ENCODE measurements at places on chromosomes 3 and 15.

GRCh38 chr3:101453961-101454360 is 59.1 kb downstream of the SENP7 start:
- no peak for DNase-seq

DNA sequence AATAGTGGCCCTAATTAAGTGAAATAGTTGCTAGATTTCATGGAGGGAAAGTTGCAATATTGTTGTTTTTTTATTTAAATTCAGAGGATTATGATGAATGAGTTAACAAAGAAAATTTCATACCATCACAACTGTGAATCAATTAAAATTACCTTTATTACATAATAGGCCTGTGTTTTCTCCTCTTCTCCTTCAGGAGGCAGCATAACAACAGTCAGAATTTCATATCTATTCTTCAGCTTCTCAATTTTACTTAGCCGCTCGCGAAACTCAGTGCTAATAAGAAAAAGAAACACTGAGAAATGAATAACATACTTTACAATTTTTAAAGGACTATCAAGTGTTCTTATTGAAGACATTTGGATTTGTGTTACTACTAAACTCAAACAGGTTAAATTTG is 29.4 kb downstream of the TTC14 start:
- DNase-seq, result no peak

GRCh38 chr3:194824701-194825111 is 139.0 kb downstream of the FAM43A start:
- DNase-seq, result no peak

DNA sequence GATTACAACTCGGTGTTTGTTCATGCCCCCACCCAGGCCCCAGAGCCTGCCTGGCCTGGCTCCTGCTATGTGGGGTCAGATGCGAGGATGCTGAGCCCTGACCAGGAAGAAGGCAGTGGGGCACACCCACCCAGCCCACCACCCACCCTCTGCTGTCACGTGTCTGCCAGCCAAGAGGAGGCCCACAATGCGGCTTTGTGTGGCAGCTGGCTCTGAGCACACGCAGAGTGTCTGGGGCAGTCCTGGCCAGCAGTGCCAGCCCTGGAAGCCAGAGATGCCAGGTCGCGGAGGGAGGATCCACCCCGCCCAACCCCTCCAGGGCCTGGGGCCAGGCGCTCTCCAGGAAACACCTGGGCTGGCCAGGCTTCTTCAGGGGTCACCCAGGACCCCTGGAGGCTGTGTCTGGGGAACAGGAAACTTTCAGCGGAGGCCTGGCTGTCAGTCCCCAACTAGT is 26.4 kb upstream of the KLF13 start:
- DNase-seq, result no peak

GRCh38 chr3:59731943-59732342 is 682.1 kb upstream of the CFAP20DC start:
- no peak for DNase-seq

DNA sequence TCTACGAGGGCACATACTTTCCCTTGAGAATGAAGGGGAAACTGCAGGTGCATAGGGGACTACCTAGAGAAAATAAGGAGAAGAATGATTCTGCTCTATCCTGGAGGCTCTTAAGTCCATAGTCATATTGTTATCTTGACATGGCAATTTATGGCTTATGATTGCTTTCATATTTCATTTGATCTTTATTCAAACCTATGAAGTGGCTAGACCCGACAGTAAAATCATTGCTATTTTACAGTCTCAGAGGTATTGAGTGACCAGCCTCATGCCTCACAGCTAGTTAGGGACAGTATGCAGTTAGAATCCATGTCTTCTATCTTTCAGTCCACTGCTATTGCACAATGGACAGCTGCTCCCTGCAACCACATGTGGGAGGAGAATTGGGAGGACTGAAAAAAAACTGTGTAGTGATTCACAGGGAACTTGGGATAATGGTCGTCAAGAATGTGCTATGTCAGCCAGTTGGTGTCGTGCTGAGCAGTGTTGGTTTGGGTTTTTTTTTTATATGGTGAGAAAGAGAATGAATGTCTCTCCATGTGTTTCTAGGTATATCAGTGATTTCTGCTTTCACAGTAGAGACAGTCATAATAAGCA is 63.2 kb upstream of the SPPL2A start:
- no peak for DNase-seq

DNA sequence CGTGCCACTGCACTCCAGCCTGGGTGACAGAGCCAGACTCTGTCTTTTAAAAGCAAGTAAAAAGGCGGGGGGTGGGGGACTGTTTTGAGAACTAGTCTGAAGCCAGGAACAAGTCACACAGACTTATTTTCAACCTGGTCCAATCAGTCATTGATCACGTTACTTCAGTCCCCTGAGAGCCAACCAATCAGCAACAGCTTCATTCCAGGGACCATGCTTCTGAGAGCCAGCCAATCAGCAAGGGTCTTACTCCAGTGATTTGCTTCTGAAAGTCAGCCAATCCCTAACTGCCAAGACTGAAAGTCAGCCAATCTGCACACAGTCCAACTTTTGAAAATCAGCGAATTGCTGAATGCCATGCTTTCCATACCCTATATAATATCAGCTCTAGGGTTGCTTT is 48.6 kb upstream of the C15orf39 start:
- no peak for DNase-seq

DNA sequence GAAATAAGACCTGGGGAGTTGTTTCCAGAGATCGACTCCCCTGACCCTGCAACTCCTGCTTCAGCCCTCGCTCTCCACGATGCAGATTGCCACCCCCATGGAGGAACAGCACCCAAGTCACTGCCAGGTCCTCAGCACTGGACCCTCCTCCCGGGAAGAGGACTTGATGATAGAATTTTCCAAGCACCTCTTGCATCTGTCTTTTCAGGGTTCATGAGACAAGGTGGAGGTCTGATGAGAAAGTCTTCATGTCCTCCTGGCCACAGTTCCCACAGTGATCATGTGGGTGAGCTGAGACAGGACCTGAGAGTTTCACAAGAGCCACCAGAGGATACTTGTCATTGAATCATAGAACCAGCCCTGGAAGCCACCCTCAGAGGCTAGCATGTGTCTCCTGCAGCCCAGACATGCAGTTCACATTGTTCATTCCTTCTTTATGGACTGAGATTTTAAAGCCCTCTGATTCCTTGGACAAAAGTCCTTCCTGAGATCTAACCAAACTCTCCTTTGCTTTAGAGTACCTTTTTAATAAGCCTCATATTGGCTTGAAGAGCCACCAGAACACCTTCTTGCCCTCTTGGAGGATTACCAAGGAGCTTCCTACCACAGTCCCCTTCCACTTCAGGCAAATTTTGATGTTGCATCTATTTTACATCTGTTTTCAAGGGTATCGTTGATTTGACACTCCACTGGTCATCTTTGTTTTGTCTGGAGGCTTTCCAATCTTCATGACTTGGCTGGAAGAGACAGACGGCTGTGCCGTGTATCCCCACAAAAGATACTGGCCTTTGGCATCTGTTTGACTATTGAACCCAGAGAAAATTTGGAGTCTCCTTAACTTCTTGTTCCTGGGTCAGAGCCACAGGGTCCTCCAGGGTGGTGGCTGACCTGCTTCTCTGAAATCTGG is 224.8 kb upstream of the BHLHE40 start:
- DNase-seq, result no peak

GRCh38 chr15:57885435-57885834 is 178.9 kb downstream of the POLR2M start:
- DNase-seq, result no peak

- no peak for DNase-seq
These were observed 12.1 kb upstream of the CTSH start for GRCh38 chr15:78956937-78957336.

DNA sequence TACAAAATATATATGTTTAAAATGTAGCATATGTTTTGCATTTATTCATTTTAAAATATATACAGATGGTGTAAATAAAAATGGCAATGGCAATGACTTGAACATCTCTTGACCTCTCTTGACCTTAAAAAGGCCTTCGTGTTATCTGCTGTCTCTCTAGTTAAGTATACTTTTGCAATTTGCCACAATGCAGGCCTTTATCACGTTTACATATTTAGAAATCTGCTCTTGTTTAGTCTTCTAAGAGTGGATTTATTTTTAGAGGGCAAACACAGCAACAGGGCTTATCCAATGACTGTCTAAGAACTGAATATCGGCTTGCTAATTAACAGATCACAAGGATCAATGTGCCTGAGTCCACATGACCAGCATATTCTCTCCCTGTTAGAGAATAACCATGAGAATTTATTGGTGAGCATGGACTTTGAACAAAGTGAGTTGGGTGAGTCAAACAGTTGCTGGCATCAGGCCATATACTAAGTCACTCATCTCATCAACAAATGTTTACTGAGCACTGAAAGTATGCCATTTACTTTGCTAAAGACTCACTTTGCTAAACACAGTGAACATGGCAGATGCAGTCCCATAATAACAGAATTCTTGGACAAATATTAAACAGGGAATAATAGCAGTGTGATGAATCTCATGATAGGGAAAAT is 48.2 kb downstream of the MDFIC2 start:
- DNase-seq, result no peak
